EL (cell line): ENCODE measurements at places on chromosomes 7 and 10.
A peak's percentile ranks its signal among the peaks of the same experiment; 100 is the strongest.

DNA sequence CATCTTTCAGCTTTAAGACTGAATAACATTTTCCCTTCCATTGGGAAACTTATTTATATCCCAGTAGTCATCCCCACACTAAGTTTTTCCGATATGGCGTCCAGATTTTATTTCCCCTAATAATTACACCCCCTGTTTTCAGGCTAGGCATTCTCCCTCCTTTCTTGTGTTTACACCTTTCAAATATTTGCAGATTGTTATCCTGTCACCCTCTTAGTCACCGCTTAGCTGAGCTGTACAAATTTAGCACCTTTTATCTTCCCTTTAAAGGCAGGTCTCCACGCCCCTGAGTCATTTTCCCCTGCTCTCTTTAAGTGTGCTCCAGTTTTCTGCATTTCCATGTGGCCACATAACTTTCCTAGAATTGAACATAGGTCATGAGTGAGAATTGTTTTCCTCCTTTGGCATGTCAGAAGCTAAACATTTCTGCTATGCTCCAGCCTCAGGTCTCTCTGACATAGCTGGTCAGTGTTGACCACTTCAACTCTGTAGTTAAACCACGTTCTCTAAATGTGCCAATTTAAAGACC is 47.4 kb downstream of the LRRC4 start:
- peak; percentile 11 for DNase-seq

DNA sequence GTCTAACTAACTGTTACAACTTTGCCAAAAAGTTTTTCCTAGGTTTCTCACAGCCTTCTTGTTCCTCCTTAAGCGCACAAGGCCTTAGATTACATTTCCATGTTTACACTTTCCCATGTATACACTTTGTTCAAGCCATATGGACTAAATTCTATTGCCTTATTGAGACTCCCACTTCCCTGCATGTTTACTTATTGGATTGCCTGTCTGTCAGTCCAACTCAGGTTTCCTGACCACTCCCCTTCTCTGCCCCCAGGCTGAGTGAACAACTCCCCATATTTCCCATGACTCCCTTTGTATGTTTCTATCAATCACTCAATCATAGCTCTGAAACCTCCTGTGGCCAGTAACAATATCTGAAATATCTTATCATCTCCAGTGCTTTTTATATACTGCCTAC is 43.0 kb downstream of the SLC25A40 start:
- DNase-seq, result no peak

- DNase-seq, result no peak
Measured at GRCh38 chr7:34558022-34558421, 100.0 kb upstream of the NPSR1 start.

DNA sequence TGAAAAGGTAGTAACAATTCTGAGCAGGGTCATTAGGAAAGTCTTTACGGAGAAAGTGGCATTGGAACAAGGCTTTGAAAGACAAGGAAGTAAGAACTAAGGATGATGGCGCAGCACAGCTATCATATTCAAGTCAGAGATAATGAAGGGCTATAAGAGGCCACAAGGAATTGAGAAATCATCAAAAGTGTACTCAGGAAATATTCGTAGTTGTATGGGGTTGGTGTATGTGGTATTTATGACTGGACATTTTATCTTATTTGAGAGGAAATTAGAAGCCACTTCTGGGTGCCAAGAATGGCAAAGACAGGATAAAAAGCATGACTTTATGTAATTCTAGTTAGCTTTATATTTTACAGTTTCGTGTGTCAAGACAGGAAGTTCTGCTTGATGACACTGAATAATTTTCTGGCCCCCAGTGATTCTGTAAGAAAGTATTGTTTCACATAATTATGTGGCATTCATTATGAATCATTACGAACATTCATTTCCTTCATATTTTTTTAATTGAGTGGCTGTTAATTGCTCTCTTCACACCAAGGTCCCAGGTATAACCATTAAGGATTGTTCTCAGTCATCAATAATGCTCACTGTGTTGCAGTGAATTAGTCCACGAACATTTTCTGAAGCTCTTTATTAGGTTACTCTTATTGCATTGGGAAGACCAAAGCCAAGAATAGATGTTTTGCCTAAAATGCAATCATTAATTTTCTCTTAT is 244.3 kb downstream of the PHF14 start:
- DNase-seq, result no peak

GRCh38 chr7:129775695-129776361 is 164.3 kb downstream of the NRF1 start:
- DNase-seq, result no peak

DNA sequence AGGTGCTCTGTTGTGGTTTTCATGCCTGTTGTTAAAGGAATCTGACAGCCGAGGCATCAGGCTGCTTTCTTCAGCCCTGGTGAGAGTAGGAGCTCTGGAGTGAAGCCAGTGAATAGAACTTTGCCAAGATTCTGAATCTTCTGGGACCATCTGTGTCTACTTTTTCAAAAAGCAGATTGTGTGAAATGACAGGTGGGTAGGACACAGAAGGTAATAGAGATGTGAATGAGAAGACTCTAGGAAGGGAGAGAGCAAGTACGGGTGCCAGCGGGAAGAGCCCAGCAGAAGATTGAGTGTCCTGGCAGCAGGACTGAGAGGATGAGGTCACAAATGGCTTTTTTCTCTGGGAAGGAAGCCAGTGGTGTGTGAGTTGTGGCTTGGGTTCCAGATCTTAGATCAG is 429.2 kb downstream of the SDK1 start:
- DNase-seq, result no peak

- DNase-seq, result peak; percentile 30
Measured at GRCh38 chr7:10934292-10934691, 39.4 kb upstream of the PHF14 start.

- peak; percentile 27 for DNase-seq
Measured at GRCh38 chr7:131723926-131724325, 167.5 kb upstream of the PODXL start.

- DNase-seq, result no peak
Measured at GRCh38 chr10:94156453-94156852, 162.7 kb downstream of the PLCE1 start.

- DNase-seq, result no peak
Measured at GRCh38 chr7:129257168-129257567, 32.3 kb downstream of the AHCYL2 start.

DNA sequence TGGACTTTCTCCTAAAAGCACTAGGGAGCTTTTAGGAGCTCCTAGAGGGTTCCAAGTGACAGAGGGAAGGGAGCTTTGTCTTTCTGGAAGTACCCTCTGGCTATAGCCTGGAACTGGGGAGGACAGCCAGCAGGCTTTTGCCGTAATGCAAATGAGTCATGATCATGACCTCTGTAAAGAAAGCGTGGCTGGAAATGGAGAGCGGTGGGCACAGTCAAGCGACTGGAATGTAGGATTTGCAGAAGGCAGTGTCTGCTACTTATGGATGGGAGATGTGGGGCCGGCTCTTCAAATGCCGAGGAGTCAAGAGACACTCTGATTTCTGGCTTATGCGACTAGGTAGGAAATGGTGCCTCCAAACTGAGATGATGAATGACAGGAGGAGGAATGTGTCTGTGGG is 34.6 kb upstream of the PLPP4 start:
- peak; percentile 95 for DNase-seq

- DNase-seq, result no peak
Measured at GRCh38 chr10:714214-714613, 24.7 kb upstream of the DIP2C start.

DNA sequence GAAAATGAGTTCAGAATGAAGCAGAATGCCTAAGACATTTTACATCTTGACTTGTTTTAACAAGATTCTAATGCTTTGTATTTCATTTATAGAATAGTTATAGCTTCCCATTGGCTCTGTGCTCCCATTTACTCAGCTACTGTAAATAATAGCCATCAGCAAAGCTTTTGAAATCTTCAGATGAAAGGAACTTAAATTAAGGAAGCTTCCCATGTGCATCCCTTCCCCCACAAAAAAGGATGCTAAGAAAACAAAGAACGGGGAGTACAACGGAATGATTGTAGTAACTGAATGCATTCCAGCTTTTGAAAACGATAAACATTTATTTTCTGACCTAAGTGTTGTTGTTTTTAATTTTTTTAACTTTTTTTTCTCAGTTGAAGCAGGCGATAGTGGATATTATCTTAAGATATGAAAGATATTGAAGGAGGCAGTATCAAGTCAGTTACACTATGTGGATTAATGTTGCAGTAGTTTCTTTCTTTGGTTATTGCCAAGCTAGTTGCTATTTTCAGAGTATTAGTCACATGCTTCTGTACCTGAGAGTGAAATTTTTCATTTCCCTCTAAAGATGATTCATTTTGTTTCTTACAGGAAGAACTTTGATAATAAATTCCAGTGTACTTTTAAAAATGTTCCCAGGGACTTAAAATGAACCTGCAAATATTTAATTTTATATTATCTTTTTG is 129.2 kb downstream of the KCND2 start:
- DNase-seq, result no peak

GRCh38 chr10:51629934-51630639 is 69.3 kb downstream of the CSTF2T start:
- DNase-seq, result no peak
